Activated CD4-positive, alpha-beta T cell treated with anti-CD3 and anti-CD28 coated beads, Interleukin-2, amount 10 ng/mL, durations not matched to agents 7 days and 5 days (primary cell): ENCODE measurements at places on chromosomes 3 and 15. TPM values are rescaled to one million over a fixed set of nuclear protein-coding genes. Genes with fewer than 3 reads are reported as not detected.

DNA sequence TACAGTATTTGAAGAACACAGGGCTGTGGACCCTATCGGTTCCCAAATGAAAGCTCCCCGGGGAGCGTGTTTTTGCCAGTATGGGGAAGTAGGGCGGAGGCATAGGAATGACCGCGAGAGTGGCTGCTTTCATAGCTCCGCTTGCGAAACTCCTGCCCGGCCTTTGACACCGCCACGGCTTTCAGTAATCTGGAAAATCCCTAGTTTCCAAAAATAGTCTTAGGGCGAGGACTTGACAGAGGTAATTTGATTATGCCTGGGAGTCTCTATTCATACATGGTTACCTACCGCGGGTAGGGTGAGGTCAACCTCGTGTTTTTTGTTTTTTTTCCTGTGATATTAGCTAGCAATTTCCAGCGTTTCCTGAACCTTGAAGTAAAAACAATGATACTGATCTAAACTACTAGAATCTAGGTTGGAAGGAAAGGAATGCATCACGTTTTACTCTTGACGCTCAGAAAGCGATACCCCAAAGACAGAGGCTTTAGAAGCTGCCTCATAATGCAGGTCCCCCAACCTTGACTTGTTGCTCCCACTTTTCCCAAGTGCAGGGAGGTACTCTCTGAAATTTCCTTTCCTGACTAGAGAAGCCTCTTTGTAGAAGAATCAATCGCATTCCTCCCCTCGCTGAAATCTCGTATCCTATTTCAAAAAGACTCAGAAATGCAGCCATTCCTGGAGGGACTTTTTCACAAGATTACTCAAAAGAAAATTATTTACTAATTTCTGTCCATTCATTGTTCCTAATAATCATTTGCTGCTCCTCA, 894 bp upstream of the CCNL1 start:
- peak; percentile 56 for DNase-seq
- peaks cover 49% of the 10 kb centered on the region for H3K4me1 ChIP-seq
- peaks cover 46% of the 10 kb centered on the region for H3K36me3 ChIP-seq
- H3K4me3 ChIP-seq, result peak overlapping the region; percentile 97

GRCh38 chr15:27418726-27419125, 447.7 kb downstream of the GABRG3 start:
- DNase-seq, result no peak
- no peaks in the 10 kb centered on the region for H3K27me3 ChIP-seq
- no peak overlapping the region for H3K4me3 ChIP-seq
- no peaks in the 10 kb centered on the region for H3K36me3 ChIP-seq
- H3K27ac ChIP-seq, result no peak overlapping the region

DNA sequence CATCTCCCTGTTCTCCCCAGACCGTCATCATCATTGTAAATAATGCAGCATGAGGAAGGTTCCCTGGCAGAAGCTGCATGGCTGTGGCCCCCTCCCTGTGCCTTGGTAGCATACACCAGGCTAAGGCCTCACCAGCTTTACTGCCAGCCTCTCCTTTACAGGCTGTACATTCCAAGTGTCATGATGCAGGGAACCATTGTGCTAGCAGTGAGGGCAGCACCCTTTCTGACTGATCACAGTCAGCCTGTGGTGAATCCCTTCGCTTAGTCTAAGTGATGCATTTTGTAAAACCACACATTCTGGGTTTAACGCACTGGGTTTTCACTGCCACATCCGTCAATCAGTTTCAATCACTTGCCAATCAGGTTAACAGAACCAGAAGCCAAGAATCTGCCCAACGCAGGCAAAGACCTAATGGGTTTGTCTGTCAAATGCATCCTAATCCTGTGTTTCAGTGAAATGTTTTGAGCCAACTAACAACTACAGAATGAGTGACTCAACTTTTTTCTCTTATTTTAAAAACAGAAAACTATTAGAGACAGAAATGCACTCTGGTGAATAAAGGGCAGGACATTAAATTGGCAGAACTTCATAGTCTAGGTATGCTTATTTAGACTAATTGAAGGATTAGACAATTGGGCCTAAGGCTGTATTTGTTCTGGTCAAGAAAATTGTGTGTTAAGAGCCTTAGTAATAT, 225.9 kb upstream of the DPH6 start:
- H3K4me1 ChIP-seq, result no peaks in the 10 kb centered on the region
- no peak overlapping the region for H3K4me3 ChIP-seq
- H3K27ac ChIP-seq, result no peak overlapping the region
- no peaks in the 10 kb centered on the region for H3K36me3 ChIP-seq

DNA sequence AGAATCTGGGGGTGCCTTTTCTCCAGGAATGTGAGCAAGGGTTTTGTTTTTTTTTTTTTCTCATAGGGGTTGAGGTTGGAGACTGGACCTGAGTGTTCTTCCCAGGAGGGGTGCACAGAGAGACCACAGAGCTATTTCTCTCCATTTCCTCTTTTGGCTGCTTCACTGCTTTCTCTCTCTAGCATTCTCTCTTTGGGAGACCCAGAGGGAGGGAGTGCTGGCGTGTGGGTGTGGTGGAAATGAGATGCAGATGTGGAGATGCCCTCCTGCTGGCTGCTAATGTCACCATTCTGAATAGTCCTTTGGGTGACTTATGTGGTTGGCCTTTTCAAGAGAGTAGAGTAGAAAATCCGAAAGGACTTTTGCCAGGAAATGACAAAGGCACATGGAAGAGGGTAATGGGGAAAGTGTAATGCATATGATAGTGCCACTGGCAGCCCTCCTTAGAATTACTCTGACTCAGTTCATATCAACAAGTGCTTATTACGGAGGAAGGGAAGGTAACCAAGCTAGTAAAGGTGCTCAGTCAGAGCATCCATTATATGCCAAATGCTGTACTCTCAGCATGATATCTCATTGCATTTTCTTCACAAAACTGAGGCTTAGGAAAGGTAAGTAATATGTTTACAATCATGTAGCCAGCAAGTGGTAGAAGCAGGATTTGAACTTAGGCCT, 1.9 kb downstream of the SYN2 start:
- no peak overlapping the region for H3K4me3 ChIP-seq
- no peak overlapping the region for H3K27ac ChIP-seq
- peaks cover 66% of the 10 kb centered on the region for H3K27me3 ChIP-seq
- no peaks in the 10 kb centered on the region for H3K4me1 ChIP-seq
- peaks cover 2% of the 10 kb centered on the region for H3K36me3 ChIP-seq
- DNase-seq, result no peak

- H3K27ac ChIP-seq, result no peak overlapping the region
- no peak for DNase-seq
- no peaks in the 10 kb centered on the region for H3K27me3 ChIP-seq
- no peak overlapping the region for H3K4me3 ChIP-seq
- no peaks in the 10 kb centered on the region for H3K4me1 ChIP-seq
- H3K36me3 ChIP-seq, result no peaks in the 10 kb centered on the region
Measured at GRCh38 chr3:96267577-96267976, 546.8 kb upstream of the EPHA6 start.

DNA sequence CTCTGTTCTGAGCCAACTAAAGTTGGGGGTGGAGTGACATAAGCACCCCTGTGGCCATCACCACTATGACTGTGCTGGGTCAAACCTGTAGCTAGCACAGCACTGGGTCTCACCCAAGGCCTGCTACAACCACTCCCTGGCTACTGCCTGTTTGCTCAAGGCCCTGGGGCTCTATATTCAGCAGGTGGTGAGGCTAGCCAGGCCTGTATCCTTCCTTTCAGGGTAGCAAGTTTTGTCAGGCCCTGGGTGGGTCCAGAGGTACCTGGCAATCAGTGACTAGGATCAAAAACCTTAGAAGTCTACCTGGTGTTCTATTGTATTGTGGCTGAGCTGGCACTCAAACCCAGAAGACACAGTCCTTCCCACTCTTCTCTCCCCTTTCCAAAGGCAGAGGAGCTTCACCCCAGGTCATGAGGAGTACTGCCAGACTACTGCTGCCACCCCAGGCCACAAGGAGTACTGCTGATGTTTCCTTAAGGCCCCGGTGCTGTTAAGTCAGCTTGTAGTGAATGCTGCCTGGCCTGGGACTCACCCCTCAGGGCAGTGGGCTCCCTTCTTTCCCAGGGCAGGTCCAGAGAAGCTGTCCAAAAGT, 170.8 kb downstream of the IGSF11 start:
- H3K4me1 ChIP-seq, result no peaks in the 10 kb centered on the region
- no peaks in the 10 kb centered on the region for H3K36me3 ChIP-seq
- no peak for DNase-seq
- H3K27ac ChIP-seq, result no peak overlapping the region
- peaks cover 25% of the 10 kb centered on the region for H3K27me3 ChIP-seq
- H3K4me3 ChIP-seq, result no peak overlapping the region

GRCh38 chr15:31782016-31782783, 248.1 kb upstream of the CHRNA7 start:
- no peaks in the 10 kb centered on the region for H3K36me3 ChIP-seq
- H3K27ac ChIP-seq, result no peak overlapping the region
- no peak for DNase-seq
- H3K27me3 ChIP-seq, result peaks cover 12% of the 10 kb centered on the region
- no peak overlapping the region for H3K4me3 ChIP-seq

GRCh38 chr3:45904931-45905330, 18.6 kb downstream of the CCR9 start:
- no peak overlapping the region for H3K4me3 ChIP-seq
- DNase-seq, result no peak
- H3K4me1 ChIP-seq, result peaks cover 27% of the 10 kb centered on the region
- peaks cover 16% of the 10 kb centered on the region for H3K36me3 ChIP-seq
- no peak overlapping the region for H3K27ac ChIP-seq

GRCh38 chr15:35439291-35439690, 106.7 kb downstream of the DPH6 start:
- H3K4me1 ChIP-seq, result no peaks in the 10 kb centered on the region
- peaks cover 6% of the 10 kb centered on the region for H3K36me3 ChIP-seq
- no peak overlapping the region for H3K4me3 ChIP-seq
- DNase-seq, result no peak
- no peaks in the 10 kb centered on the region for H3K27me3 ChIP-seq

- H3K4me1 ChIP-seq, result no peaks in the 10 kb centered on the region
- H3K4me3 ChIP-seq, result no peak overlapping the region
- no peak overlapping the region for H3K27ac ChIP-seq
- DNase-seq, result peak; percentile 66
- H3K27me3 ChIP-seq, result peaks cover 4% of the 10 kb centered on the region
Measured at GRCh38 chr3:44913868-44914468, 39.6 kb downstream of the TGM4 start.

Gene GABRG3
- total RNA-seq, result not detected

Gene HES1
- total RNA-seq, result 2.4 TPM

Gene ZIC4
- total RNA-seq, result not detected

Gene BCL2A1
- 14.8 TPM for total RNA-seq

Gene RASGRF1
- total RNA-seq, result not detected
